ENCODE measurements at places on chromosomes 3 and 15.
A peak's percentile ranks its signal among the peaks of the same experiment; 100 is the strongest.

DNA sequence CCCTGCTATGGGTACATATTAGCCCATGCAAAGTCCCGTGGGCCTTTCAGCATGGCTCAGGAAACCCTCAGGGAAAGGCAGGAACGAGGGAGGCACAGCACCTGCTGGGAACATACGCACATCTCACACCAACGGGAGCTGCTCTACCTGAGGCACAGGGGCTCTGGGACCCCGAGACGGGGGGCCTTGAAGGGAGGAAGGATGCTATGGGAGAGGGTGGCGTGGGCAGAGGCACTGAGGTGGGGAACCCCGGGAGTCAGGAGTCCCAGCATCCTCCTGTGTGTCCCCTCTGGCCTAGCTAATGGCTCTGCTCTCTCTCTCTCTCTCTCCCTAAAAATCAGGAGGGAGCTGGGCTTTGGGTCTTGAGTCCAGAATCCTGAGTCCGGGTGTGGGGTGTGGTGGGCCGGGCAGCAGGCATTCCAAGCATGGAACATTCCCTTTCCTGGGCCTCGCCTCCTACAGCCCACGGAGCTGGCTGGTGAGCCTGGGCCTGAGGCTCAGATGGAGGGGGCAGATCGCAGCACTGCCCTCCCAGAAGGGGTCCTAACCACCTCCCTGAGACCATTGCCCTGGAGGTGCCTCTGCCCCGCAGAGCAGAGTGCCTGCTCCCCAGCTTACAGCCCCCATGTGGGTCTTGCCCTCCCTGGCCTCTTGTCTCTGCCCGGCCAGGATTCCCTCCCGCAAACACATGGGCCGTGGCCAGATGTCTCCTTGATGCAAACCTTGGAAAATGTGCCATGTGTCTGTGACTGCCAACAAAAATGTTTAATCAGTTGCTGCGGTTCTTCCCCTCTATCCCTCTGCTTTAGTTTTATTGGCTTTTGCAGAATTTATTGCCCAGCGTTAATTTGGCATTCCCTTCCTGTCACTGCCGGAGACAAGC is 101.6 kb downstream of the TMEM266 start:
- DNase-seq = no peak

GRCh38 chr15:71679793-71680353 is 130.5 kb upstream of the NR2E3 start:
- no peak for DNase-seq

DNA sequence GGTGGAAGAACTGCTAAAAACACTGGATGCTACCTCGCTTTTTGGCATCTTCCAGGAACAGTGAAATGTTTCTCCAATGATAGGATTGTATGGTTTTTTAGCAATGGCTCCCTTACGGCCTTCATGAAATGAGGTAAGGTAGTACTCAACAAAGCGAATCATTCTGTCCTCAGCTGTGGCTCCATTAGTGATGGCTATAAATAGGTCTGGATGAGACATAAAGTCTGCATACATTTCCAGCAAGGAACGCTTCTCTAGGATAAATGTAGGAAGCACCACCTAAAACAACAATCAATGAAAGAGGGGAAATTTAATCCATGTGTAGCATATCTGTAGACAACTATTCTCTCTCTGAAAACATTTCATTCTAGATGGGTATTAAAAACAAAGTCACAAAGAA is 32.4 kb upstream of the SNX4 start:
- no peak for DNase-seq

- no peak for DNase-seq
Measured at GRCh38 chr3:156449710-156450574, 105.0 kb downstream of the SSR3 start.

GRCh38 chr3:192408007-192408646 is 319.2 kb downstream of the FGF12 start:
- DNase-seq = no peak

- no peak for DNase-seq
Measured at GRCh38 chr15:75031848-75032247, 8.5 kb downstream of the PPCDC start.

DNA sequence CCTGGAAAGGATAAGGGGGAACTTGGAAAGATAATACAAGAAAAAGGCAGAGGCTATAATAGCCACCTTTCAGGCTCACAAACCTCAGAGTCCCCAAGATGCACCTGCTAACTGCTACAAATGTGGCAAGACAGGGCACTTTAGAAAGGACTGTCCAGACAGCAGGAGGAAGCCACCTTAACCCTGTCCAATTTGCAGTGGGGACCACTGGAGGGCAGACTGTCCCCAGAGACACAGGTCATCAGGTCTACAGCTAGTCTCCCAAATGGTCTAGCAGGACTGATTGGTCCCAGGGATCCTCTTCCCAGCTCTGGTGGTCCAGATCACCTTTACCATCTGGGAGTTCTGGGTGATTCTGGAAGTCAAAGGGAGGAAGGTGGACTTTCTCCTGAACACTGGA is 882.5 kb upstream of the GBE1 start:
- DNase-seq = no peak

DNA sequence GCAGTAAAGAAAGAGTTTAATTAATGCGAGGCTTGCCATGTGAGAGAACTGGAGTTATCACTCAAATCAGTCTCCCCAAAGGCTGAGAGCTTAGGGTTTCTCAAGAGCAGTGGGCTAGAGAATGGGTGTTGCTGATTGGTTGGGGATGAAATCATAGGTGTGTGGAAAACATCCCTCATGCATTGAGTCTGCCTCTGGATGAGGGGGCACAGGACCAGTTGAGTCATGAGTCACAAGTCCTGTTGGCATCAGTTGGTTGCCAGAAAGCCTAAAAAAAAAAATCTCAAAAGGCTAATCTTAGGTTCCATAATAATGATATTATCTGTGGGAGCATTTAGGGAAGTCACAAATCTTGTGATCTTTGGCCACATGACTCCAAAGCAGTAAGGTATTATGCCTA is 800.3 kb downstream of the TUSC7 start:
- DNase-seq = no peak

- DNase-seq = no peak
Measured at GRCh38 chr3:144590854-144591253, 619.2 kb downstream of the DIPK2A start.

DNA sequence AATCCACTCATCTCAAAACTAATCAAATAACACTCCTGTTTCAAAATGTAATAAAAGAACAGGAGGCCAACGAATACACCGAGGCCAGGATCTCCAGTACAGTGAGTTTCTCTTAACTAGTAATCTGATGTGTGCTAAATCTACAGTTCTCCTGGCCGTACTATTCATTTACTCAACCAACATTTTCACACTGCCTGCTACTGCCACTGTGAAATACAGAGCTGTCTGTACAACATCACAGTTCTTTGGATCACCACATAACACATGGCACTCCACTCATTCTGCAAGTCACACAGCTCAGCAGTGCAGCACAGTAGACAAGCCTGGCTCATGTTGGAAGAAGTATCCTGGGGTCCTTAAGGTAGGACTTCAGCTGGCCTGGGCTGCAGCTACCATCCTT is 21.9 kb downstream of the RIOX2 start:
- DNase-seq = no peak

GRCh38 chr3:195094191-195094921 is 176.6 kb downstream of the XXYLT1 start:
- DNase-seq = no peak

DNA sequence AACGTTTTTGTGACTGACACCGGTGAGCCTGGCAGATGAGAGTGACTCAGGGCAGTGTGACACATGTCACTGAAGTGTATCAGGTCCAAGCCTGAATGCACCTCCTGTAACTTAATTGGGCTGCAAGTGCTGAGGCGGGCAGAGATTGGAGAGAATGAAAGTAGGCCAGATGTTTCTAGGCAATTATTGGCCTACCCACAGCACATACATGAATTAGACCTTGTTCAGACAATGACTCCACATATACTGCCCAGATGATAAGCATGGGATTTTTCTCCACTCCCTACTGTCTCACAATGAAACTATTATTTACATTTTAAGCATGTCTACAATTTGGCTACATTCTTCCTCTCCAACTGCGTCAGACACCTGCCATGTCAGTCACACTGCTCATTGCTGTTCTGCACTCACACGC is 187.3 kb upstream of the ZNF385D start:
- no peak for DNase-seq

DNA sequence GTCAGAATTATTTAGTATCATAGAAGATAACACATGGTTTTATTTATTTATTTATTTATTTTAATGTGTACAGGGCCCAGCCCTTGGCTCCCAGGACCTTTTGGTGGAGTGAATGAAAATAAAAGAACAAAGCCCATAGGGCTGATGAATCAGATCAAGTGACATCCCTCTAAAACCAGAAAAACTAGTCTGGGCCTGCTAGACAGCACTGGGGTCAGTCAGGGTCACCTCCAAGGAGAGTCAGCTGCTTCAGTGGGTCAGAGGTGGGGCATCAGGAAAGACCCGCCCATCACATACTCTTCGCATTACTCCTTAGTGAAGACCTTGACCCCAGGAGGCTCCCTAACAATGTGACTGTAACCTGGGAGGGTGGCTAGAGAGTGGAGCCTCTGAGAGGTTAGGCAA is 12.8 kb downstream of the PPCDC start:
- no peak for DNase-seq

DNA sequence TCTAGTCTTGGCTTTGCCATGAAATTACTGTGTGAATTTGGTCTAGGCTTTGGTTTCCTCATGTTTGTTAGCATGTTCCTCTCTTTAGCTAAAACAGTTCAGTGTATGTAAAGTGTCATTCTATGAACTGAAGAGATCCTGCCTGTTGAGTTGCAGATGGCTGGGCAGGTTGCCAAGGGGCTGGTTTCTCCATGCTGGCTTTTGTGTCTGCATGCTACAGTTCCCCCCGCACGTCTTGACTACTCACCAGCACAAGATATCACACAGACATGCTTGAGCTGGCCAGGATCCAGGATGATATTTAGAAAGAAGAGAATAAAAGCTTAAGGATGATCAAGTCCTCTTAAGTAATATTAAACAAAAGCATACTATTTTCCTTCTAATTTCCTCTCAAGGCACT is 90.2 kb downstream of the CERS3 start:
- peak; percentile 35 for DNase-seq

DNA sequence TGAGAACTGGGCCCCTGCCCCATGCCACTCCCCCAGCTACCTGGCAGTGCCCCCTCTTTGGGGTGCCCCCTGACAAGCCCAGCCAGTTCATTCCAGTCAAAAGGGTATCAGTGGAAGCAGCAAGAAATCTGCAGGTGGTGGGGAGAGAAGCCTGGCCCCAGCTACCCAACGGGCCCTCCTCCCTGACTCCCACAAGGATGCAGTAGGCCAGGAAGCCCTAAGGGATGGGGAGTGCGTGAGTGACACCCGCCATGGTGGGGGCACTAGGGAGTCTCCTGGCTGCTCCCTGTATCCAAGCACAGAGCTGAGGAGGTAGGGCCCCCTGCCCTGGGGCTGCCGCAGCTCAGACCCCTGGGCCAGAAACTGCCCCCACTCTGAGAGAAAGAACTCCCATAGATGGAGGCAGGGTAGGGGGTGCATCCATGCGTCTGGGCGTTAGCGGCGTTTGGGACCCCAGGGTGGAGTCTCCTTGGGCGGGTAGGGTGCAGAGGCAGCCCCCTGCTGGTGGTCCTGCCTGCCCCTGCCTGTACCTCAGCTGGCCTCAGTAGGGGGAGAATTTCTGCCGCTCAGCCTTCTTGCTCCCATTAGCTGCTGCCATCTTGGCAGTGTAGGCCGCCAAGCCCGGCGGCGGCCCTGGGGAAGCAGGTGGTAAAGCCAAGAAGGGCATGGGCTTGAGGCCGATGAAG is 2.5 kb downstream of the GPR62 start:
- DNase-seq = no peak

DNA sequence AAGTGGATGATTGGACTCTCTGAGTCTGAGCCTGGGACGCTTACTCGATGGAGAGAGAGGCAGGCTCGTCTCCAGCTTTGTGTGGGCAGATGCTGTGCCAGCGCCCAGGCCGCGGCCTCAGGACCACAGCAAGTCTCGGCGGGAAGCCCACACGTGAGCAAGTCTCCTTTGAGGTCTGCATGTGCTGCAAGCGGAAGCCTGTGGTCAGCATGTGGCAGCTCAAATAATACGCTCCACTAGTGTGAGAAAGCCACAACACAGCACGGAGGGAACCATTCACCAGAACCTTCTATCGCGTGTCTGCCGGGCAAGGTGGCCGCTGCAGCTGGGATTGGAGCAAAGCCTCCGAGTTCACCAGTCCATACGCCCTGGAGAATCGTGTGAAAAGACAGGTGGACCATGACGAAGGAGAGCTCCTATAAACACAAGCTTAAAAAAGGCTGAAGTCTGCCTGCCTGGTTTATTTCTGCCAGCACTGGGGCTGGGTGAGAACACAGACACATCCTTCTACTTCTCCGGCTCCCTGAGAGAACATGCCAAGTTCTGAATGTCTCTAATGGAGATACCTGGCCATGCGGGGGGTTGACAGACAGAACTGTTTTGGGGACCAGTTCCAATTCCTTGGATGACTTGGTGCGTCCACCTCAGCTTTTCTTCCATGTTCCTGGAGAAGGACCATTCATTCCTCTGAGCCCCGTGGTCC is 82.0 kb upstream of the LRIG1 start:
- peak; percentile 28 for DNase-seq

- DNase-seq = no peak
Measured at GRCh38 chr15:75346796-75347221, at the start of gene NEIL1. NEIL1 (plus strand) TSS chr15:75347039; CDS start chr15:75348906, 1,867 bp downstream.

- DNase-seq = no peak
Measured at GRCh38 chr3:11390411-11391131, 118.4 kb downstream of the ATG7 start.

DNA sequence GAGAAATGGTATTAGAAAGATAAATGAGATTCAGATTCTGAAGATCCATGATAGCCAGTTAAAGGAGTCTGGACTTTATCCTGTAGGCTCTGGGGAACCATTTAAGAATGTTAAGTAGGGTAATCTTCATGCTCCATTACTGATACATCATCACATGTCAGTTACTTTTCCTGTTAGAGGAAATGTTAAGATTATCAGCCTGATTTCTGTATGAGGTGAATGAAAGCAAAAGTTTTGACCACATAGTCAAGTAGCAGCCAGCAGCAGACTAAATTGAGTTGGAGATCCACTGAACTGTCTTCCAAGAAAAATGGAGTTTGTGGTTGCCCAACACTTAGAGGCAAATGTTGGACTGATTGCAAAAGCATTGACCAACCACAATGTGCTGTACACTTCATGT is 4.7 kb upstream of the COPB2 start:
- DNase-seq = no peak

GRCh38 chr3:42043099-42043813 is 47.9 kb upstream of the TRAK1 start:
- no peak for DNase-seq

- no peak for DNase-seq
Measured at GRCh38 chr3:30681649-30682211, 75.3 kb downstream of the TGFBR2 start.

- DNase-seq = no peak
Measured at GRCh38 chr3:84965141-84965540, 6.4 kb downstream of the CADM2 start.

GRCh38 chr15:76064375-76064774 is 4.6 kb downstream of the TMEM266 start:
- DNase-seq = no peak

DNA sequence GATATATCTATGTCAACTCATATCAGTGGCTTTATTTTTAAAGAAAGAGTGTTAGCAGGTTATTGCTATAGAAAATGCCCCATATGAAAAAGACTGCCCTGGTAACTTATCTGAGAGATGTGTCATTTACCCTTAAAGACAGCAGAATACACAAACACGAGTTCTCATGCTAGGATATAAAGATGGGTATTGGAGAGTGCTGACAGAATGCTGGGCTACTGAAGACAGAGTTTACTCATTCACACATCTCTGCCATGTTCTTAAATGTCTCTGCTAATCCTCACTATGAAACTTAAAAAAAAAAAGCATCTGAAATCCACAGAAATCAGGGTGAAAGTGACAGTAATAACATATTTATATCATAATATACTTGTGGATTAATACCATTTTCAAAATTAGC is 126.7 kb downstream of the FOXP1 start:
- no peak for DNase-seq

Measured in stimulated activated CD4-positive, alpha-beta T cell treated with anti-CD3 and anti-CD28 coated beads, Interleukin-1b, Interleukin-23, amount 100 ng/mL, for 48 hours (primary cell).